Sigmoid colon (tissue), 7 donors: ENCODE measurements at places on chromosomes 2 and 18. TPM values are rescaled to one million over a fixed set of nuclear protein-coding genes. Genes with fewer than 3 reads are reported as not detected.

CDK15 gene
- 0.60 TPM for polyA plus RNA-seq

ZSWIM2 gene
- not detected for polyA plus RNA-seq

GRCh38 chr2:62806231-62806630 is 100.7 kb downstream of the EHBP1 start:
- no peak for DNase-seq

- DNase-seq: no peak
Measured at GRCh38 chr2:233901884-233902283, 15.3 kb upstream of the TRPM8 start.

DNA sequence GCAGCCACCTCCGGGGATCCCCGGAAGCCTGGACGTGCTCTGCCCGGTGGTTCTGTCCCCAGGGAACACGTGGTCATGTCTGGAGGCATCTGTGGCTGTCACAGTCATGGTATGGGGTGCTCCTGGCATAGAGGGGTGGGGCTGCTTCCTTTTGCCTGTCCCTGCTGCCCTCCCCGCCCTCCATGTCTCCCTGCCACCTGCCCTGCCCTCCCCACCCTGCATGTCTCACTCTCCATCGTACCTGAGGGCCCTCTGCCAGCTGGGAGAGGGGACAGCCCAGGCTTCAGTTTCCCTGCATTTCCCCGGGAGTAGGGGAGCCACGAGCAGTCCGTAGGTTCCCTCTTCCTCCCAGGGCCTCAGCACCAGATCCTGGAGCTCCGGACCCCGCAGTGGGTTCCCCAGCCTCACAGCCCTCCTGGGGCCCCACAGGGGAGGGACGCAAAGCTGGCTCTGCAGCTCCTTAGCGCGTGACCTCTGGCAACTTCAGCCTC is 90.0 kb upstream of the CTDP1 start:
- peak; percentile 54 for DNase-seq

- no peak for DNase-seq
Measured at GRCh38 chr2:182920631-182921056, 54.2 kb upstream of the FRZB start.
